Fibroblast of skin of right biceps (primary cell): ENCODE measurements at places on chromosomes 3 and 15.

DNA sequence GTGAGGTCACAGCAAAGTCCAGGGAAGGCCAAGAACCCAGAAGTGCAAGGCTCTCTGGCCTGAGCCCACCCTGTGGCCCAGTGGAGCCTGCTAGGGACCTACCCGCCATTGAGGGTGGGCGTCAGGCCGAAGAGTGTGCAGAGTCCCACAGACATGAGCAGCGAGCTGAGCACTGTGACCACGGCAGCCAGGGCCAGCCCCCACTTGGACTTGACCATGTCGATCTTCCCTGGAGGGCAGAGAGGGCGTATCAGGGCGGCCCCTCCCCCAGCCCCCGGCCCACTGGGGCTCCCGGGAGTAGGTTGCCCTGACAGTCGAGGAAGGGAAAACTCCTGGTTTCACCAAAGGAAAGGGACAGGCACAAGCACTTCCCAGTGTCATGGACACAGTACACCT, 44.6 kb downstream of the PTPN23 start:
- DNase-seq: no peak

DNA sequence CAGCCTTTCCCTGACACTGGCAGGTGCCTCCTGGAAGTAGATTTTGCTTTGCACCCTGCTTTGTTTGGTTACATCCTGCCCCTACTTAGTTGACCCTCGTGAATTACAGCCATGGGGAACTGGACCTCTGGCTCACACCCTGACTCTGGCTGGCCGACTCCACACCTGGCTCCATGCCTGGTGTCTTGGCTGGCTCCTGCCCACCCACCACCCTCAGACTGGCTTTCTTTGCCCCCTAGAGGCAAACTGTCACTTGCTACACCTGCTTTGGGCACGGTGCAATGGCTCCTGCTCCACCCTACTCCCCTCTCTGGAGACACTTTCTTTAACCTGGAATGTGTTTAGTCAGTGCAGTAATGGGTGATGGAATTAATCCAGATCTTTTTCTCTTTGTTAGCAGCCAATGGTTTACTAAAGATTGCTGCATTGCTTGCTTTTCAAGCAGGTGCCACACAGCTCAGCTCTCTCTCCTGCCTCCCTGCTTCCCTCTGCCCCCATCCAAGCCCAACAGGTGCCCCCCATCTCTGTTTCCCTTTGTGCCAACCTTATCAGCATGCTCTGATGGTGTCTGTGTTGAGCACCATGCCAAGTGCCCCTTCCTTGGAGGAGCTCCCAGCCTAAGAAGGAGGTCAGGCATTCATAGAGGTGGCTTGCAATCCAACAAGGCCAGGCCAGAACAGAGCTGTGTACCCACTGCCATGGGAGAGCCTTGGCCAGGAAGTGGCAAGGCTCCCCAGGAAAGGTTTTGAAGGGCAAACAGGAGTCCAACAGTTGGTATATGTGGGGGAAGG, 38.4 kb downstream of the RASGRF1 start:
- no peak for DNase-seq

DNA sequence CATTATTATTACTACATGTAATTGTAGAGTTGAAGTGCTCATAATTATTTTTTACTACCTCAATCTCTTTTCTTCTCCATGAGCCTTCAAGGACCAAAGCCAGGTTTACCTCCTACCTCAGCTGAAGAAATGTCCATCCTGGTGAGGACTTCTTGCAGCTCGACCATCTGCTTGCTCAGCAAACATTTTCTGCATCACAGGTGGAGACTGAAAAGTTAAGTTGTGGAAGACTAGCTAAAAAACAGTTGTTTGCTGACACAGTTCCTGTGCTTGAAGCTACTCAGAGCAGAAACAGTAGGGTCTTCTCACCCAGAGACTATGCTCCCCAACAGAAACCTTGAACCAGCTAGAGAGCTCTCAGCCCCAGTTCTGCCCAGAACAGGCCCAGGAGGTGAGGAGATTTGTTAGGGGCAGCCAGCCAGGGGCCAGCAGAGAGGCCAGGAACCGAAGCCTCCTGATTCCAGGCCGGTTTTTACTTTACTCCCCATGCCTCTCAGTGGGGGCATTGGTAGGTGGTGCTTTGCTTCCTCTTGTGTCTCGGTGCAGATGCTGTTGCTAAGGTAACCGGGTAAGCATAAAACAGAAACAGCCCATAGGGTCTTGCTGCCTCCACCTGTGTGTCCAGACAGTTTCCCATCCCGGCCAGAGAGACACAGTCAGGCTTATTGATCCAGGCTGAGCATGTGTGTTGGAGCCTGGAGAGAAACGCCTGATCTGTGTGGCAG, 54.9 kb downstream of the CCNL1 start:
- no peak for DNase-seq

DNA sequence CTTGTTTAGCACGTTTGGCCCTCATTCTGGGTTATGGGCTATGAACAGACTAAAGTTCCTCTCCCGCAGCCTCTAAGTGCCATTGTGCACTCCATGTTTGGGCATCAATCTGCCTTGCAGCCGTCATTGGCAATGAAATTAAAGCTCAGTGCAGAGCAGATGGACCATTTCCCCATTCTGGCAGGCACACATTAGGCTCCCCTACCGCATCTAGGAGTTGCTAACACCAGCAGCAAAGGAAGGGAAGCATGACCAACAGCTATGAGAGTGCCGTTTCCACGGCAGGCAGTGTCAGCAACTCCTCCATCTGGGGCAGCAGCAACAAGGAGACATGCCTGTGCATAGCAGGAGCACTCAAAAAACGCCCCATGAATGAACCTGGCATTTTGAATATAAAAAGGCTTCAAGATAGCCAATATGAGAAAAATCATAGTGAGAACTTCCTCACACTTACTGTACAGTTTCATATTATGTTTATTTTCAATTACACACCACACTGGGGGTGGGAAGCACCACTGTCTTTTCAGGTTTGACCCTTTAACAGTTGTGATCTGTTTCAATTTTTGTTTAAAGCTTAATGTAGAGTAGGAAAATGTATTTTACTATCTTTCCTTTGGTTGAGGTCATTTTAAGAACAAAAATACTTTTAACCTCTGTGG, 218.7 kb downstream of the KCNMB2 start:
- DNase-seq: no peak

- DNase-seq: no peak
Observed at GRCh38 chr15:36996538-36997181, 103.7 kb downstream of the MEIS2 start.

- no peak for DNase-seq
Observed at GRCh38 chr15:27082526-27082925, 111.5 kb downstream of the GABRG3 start.

- no peak for DNase-seq
Observed at GRCh38 chr3:109059264-109059663, 58.7 kb downstream of the MORC1 start.

- DNase-seq: peak; percentile 91
Observed at GRCh38 chr15:39455471-39455991, 125.3 kb upstream of the THBS1 start.

DNA sequence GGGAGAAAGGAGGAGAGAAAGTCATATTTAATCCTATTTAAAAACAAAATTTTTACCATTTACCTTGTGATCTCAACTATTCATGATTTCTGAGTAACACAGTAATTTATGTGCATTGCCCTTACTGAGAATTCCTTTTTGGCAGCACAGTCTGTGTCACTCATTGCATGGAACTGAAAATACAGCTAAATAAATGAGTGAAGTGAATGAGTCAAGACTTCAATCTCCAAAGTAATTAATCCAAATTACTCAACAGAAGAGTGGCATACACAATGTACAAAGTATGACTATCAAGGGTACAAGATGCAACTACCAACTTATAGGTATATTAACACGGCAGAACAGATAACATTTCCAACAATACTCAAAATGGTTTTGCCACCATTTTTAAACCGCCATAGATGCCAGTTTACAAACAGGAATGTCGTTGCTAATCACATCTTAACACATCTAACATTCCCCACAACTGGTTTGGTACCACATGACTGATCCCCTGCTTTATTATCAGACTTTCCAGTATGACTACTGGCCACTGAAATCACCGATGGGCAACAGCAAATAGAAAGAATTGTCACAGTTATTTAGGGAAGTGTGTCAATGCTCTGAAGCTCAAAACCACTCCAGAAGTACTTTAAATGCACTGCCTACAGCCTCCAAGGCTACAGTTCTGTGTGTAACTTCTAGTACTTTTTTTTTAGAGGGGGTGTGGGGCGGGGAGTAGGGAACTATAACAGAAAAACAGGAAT, 410.4 kb downstream of the SHQ1 start:
- peak; percentile 15 for DNase-seq

GRCh38 chr3:123332124-123332641, 116.7 kb downstream of the ADCY5 start:
- DNase-seq: no peak

- no peak for DNase-seq
Observed at GRCh38 chr15:61084944-61085367, 144.1 kb downstream of the RORA start.

- no peak for DNase-seq
Observed at GRCh38 chr3:149019580-149019979, 28.2 kb downstream of the GYG1 start.

- DNase-seq: peak; percentile 53
Observed at GRCh38 chr3:55252921-55253320, 234.2 kb downstream of the WNT5A start.

GRCh38 chr3:46966811-46967210, 9.7 kb downstream of the CCDC12 start:
- no peak for DNase-seq

- DNase-seq: no peak
Observed at GRCh38 chr3:118810499-118811035, 224.1 kb downstream of the IGSF11 start.

DNA sequence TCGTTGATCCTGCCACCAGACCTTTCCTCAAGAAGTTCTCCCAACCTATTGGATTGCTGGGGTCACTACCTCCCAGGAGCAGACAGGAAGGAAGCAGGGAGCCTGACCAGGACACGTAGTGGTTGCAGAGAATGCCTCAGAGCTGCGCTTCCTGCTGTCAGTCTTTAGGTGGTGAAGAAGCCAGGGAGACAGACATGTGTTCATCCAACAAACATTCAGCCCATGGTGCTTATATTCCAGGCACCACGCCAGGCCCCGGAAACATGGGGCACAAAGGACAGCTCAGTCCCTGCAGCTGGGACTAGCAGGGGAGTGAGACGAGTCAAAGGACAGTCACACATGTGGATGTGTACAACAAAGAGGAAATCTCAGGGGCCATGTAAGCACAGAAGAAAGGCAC, 26.0 kb upstream of the CORO2B start:
- peak; percentile 85 for DNase-seq

- peak; percentile 41 for DNase-seq
Observed at GRCh38 chr3:155069729-155070128, 10.4 kb upstream of the MME start.

DNA sequence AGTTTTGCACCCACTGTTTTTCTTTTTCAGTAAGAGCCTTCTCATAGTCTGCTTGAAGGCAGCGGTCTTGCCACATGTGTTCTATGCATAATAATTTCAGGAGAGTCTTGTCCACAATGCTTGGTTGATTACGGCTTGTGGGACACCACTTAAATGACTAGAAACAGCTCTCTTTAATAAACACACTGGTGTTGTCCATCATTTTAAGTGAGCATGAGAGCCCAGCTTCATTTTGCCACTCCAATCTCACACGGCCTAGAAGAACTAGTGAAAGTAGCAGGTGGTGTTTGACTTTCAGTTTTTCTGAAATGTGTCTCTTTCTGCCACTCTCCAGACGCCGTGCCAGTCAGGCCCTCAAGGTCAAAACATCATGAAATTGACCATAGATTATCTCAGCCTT, 292.1 kb downstream of the LPP start:
- DNase-seq: no peak

DNA sequence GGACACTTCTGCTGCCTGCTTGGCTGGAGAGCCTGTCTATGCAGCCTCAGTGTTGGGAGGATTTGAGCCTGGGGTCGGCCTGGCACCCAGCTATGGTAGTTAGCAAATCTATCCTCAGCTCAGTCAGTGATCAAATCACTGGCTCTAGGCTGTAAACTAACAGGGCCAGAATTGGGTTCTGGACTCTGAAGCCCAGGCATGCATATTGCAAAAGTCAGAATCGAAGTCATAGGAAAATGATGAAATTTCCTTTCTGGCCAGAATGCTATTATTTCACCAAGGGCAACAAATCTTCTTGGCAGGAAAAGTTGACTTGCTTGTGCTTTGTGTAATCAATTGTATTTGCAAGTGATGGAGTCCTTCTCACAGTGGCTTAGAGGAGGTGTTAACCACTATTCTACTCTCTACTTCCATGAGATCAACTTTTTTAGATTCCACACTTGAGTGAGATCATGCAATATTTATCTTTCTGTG, 482.6 kb upstream of the TPRG1 start:
- peak; percentile 82 for DNase-seq

- DNase-seq: no peak
Observed at GRCh38 chr3:193196746-193197145, 44.3 kb upstream of the PLAAT1 start.

GRCh38 chr3:184773283-184774186, 38.4 kb upstream of the VPS8 start:
- peak; percentile 66 for DNase-seq

DNA sequence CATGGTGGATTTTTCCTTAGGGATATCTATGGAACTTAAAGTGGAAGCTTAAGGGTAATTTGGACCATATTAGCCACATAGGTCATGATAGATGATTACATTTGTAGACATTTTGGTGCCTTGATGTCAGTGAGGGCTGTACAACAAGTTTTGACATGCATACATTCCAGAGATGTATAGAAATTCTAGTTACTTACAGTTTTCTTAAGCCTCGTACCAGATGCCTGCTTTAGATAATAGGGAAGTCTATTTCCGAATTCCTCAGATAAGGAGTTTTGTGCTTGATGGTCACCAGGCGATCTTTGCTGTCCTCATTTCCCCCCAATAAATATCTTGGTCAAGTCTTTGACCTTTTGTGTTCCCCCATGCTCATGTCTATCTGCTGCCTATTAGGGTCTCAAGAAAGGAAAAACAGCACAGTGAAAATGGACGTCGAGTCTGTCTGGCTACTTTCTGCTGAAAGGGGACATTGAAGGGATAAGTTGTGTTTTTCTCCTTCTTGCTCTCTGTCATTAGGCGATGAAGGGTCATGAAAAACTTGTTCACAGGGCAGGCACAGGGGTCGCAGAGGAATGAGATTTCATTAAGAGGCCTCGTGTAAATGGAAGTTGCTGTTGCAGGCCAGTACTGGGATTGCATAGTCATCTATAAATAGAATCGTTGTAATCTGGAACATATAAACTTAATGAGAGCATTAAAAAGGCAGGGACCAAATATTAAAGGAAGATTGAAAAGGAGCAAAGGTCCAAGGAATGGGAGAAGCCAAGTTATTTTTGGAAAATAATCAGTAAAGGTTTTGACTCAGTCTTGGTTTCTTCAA, 20.0 kb upstream of the SENP7 start:
- no peak for DNase-seq

DNA sequence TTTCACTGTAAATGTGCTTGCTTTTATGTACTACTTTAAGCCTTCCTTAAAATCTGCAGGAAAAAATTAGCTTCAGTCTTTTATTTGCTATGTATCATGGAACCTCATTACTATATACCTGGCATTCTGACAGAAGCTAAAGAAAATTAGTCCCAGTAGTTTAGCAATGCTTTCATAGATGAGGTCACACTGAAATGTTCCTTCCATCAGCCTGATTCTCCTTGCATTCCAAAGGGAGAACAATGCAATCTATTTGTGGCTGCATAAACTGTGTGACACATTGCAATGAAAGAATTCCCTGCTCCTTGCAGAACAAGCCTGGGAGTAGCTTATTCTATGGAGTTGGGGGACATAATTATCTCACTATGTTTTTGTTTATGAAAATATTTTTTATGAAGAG, 691.5 kb upstream of the ARPP21 start:
- DNase-seq: peak; percentile 94

- DNase-seq: peak; percentile 69
Observed at GRCh38 chr15:61518191-61518950, 289.3 kb upstream of the RORA start.

- DNase-seq: no peak
Observed at GRCh38 chr3:60528651-60529050, 722.6 kb downstream of the FHIT start.

GRCh38 chr3:154588831-154589230, 158.8 kb upstream of the GPR149 start:
- DNase-seq: no peak
